ENCODE measurements at places on chromosomes 11 and 22.

- no peak for DNase-seq
Measured at GRCh38 chr11:89161949-89162348, 15.7 kb upstream of the TYR start.

DNA sequence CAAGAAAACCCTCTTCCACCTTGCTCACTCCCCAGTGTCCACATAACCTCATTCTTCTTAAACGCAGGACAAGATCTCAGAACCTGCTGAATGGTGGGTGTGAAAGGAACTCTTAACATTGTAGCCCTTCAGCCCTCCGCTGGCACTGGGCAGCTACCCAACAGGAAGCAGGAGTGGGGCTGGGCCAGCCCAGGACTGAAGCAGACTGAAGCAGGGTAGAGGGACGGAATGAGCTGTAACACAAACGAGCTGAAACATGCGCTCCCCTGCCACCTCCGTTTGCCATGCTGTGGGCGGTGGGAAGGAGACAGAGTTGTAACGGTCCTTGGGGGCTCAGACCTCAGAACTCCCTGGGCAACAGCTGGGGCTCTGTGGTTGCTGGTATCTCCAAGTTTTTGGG is 23.6 kb downstream of the NPAT start:
- DNase-seq = no peak

GRCh38 chr11:120839846-120840402 is 184.0 kb upstream of the TBCEL start:
- DNase-seq = no peak

DNA sequence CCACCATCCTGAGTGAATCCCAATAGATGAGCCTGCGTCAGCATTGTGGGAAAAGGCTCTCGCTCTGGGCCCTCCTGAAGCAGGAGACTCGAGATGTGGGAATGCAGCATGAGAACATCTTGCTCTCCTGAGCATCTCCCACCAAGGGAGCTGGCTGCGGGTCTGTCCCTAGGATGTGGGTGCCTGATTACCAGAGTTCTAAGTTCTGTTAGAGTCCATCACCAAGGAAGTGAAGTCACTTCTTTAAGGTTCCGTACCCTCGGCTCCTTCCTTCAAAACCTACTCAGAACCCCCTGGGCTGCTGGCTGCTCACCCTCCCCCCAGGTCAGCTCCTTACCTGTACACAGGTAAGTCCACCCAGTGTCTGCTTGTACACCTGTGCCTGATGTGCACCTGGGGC is 100.5 kb upstream of the IGLL5 start:
- no peak for DNase-seq
